ENCODE measurements at places on chromosomes 2 and 18. TPM values are rescaled to one million over a fixed set of nuclear protein-coding genes. Genes with fewer than 3 reads are reported as not detected.

- DNase-seq = no peak
Observed at GRCh38 chr2:235105821-235106359, 154.1 kb downstream of the SH3BP4 start.

GRCh38 chr2:63840081-63840784 is 1.5 kb upstream of the UGP2 start:
- no peak for DNase-seq

- no peak for DNase-seq
Observed at GRCh38 chr2:160200921-160201320, 849 bp upstream of the ITGB6 start.

DNA sequence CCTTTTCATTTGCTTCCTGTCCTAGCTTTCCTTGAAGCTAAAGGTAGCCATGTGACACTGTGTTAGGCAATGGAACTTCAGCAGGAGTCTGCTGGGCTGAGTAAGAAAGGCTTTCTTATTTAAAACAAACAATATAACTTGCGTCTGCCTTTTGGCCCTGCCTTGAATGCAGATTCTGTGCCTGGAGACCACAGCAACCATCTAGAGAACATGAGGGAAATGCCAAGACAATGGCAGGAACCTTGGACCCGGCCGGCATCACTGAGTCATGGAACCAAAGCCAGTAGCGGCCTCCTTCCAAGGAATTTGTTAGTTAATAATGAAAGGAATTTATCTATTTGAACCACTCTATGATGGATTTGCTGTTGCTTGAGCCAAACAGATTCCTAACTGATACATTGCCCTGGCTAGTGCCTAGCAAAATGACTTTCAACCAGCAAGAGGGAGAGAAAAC is 207.5 kb upstream of the EPHA4 start:
- no peak for DNase-seq

GRCh38 chr2:187943772-187944369 is 347.8 kb upstream of the GULP1 start:
- DNase-seq = no peak

GRCh38 chr2:192060161-192060560 is 134.6 kb downstream of the TMEFF2 start:
- no peak for DNase-seq

- no peak for DNase-seq
Observed at GRCh38 chr2:134564549-134564948, 154.3 kb downstream of the TMEM163 start.

- no peak for DNase-seq
Observed at GRCh38 chr2:85009019-85009618, 38.2 kb downstream of the KCMF1 start.

- no peak for DNase-seq
Observed at GRCh38 chr2:129585760-129586159, 393.7 kb upstream of the RAB6C start.

DNA sequence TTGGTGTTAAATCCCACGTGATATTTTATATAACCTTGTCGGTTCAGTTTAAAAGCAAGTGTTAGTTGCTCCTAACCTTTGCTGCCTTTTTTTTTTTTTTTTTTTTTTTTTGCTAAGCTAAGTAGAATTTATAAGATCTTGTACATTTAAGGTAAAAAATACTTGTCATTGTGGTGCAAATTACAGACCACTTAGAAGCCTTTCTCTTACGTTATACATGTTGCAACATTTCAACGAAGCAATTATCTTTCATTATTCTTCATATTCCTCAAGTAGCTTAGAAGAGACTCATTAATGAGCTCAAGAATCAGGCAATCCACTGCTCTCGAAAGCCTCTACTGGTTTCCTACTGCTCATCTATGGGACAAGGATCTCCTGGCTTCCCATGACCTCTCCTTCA is 14.9 kb upstream of the IL1RL2 start:
- no peak for DNase-seq

DNA sequence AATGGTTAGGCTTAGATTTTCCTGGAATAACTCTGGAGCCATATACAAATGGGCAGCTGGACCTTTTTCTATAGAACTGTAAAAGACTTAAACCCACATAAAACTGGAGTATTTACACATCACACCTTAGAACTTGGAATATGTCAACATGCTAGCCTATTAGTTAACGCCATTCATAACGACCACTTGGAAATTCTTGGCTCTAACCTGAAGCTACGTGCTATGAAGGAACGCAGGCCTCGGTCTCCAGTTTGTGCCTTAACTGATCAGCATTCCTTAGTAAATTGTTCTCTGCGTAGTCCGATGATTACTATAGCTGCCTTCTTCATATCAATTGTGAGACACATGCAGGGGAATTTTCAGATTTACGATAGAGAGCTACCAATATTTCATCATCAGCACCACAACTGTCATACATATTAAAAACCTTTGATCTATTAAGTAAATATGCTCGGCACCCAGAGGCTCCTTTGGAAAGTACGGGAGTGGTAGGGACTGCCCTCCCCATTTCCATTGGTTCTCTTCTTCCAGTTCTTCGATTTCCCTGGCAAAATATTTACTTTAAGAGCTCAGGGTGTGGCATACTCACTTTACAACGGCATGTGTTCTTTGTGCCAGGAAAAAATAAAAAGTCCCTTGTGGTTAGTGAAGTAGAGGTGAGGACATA is 17.5 kb upstream of the CCL20 start:
- no peak for DNase-seq

GRCh38 chr18:43970656-43971055 is 693.4 kb upstream of the SYT4 start:
- no peak for DNase-seq

The CD8B gene
- 0.61 TPM for polyA plus RNA-seq

DNA sequence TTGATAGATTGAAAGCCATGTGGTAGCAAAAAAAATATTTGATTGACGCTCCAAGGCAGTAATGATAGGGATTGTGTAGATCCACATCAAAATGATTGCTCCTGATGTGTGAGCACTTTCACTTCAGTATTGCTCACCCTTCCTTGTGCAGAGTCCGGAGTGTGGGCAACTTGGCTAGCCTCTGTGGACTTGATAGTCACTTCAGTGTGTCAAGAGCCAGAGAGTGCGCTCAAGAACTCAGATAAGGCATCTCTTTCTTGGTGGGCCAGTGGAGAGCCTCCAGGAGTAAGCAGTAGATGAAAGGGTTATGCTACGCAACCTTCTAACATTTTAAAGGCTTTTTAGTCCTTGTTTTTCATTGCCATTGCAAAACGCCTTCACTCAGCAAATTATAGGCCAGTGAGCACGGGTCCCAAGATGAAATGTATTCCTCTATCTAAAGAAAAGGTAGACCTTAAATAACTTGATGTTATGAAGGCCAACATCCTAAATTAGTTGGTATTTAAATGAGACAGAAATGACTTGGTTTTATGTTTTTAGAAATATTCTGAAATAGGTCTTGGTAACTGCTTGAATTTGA is 84.4 kb downstream of the MEIS1 start:
- DNase-seq = no peak

The GAREM2 gene
- 6.0 TPM for polyA plus RNA-seq

GRCh38 chr2:9690716-9691498 is 60.1 kb upstream of the YWHAQ start:
- no peak for DNase-seq

DNA sequence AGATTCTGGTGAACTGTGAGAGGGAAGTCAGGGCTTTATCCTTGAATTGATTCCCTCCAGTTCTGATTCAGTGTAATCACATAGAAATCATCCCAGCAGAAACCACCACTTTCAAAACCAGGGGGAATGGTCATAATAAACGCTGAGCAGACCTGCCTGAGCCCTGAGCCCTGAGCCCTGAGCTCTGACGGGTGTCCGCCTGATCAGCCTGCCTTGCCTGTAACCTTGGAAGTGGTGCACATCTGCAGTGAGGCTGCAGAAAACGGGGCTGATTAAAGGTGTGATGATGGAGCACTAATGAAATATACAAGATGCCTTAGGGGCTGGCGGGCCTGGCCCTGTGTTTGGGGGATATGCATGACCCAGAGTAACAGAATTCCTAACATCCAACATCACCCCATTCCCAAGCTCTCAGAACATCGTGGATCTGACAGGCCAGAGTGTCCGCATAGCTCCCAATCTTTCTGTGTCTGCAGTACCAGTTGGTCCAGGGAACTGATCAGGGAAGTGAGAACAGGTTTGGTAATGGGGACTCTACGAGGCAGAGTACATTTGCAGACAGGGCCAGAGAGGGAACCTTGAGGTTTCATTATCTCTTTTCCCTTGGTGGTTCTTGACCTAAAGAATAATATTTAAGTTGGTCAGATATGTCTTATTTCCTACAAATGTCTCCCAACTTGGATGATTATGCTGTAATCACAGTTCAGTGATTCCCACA is 37.8 kb downstream of the KCTD18 start:
- DNase-seq = no peak

The PRKCE gene
- polyA plus RNA-seq = 8.3 TPM

- DNase-seq = no peak
Observed at GRCh38 chr2:176261136-176261535, 8.1 kb upstream of the MTX2 start.

The RAB6C gene
- 1.3 TPM for polyA plus RNA-seq

- DNase-seq = no peak
Observed at GRCh38 chr18:31241900-31242409, 76.0 kb upstream of the DSG1 start.

DNA sequence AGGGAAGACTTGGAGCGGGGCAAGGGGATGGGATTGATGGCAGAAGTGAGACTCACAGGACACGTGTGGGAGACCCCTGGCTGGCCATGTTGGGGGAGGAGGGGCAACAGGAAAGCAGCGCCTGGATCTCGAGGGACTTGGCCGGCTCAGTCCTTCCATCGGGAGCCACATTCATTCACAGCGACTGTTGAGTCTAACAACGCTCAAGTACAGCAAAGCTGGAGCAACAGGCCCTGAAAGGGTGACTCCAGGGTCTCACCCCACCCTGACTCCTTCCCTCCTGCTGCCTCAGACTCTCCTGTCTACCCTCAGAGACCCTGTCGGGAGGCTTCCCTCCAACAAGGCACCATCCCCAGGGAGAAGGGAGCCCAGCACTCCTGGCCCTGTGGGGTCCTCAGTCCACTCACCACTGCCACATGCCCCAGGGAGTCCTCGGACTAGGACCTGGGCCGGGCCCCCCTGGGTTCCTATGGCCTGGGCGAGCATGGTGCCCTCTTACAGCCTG is 14.8 kb upstream of the ALPI start:
- no peak for DNase-seq

DNA sequence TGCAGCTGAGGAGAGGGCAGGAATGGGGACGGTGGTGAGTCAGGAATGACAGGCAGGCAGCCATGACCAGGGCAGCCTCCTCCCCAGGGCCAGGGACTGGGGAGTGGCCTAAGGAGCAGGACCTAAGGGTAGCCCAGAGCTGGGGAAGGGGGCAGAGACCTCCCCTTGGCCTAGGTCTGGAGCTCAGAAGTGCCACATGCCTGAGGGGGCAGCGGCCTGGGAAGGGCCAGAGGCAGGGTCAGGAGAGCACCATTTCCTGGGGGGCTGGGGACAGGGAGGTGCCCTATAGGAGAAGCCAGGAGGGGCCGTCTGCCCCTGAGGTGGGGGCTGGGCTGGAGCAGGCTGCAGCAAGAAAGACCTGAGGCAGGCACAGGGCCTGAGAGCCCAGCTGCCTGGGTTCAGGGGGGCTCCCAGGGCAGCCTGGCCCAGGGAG is 20.9 kb downstream of the CFLAR start:
- no peak for DNase-seq

The B3GNT7 gene
- polyA plus RNA-seq = 2.5 TPM
